ENCODE measurements at places on chromosomes 13 and 19.

DNA sequence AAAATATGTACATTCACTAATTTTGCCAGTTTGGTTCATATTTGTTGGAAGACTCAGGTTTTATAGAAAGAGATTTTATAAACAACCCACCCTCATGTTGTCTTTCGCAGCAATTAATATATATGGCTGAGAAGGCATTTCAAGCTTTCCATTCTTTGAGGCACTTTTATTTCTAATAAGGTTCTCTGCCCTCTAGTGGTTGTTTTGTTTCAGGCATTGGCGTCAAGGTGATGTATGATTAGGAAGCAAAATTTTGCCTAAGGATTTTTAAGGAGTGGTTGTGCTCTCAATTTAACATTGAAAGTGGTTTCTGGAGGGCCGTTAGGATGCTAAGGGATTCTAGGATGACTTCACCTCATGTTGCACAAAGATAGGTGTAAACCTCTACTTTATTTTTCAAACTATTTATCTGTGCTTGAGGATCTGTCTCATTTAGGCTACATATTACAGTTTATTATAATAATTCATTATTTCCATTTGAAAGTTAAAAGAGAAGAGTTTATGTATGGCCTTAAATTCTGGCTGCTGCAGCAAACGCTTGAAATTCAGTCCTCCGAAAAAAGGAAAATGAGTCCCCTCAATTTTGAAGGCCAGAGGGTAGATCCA lies 35.9 kb downstream of the OXGR1 start:
- DNase-seq, result peak; percentile 16

- DNase-seq, result peak; percentile 80
Measured at GRCh38 chr19:35545001-35545854, at the start of gene TMEM147. TMEM147 (plus strand) TSS chr19:35545626; CDS start chr19:35545740, 114 bp downstream.

GRCh38 chr13:94073007-94073744 lies 406.3 kb downstream of the DCT start:
- DNase-seq, result peak; percentile 48

GRCh38 chr19:13770013-13770635 lies 4.1 kb upstream of the C19orf53 start:
- DNase-seq, result no peak

GRCh38 chr13:70473907-70474306 lies 365.7 kb upstream of the KLHL1 start:
- DNase-seq, result no peak

DNA sequence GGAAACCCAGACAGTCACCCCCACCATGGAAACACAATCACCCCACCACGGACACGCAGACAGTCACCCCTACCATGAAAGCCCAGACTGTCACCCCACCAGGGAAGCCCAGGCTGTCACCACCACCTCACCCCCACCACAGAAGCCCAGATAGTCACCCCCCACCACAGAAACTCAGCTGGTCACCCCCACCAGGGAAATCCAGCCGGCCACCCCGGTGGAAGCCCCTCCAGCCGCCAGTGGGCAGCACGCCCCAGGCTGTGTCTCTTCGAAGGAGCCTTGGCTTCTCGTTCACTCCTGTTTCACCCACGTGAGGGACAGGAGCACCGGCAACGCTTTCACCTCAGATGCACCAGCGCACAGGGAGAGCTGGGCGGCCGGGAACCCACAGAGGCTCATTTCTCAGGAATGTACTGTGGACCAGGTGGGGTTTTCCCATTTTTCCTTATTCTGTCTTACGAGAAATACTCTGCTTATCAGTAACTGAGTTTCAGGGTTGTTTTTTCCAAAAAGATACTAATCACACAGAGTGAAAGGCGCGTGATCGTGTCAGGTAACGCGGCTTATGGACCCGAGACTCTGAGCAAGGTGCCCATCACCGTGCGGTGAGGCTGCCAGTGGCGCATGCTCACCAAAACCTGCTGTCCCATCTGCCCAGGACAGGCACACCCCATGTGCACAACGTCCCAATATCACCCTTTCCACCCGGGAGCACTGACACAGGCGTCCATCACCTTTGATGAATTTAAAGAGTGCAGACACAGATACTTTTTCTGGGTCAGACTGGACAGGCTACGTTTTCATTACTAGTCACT lies 28.0 kb downstream of the CARS2 start:
- DNase-seq, result no peak

DNA sequence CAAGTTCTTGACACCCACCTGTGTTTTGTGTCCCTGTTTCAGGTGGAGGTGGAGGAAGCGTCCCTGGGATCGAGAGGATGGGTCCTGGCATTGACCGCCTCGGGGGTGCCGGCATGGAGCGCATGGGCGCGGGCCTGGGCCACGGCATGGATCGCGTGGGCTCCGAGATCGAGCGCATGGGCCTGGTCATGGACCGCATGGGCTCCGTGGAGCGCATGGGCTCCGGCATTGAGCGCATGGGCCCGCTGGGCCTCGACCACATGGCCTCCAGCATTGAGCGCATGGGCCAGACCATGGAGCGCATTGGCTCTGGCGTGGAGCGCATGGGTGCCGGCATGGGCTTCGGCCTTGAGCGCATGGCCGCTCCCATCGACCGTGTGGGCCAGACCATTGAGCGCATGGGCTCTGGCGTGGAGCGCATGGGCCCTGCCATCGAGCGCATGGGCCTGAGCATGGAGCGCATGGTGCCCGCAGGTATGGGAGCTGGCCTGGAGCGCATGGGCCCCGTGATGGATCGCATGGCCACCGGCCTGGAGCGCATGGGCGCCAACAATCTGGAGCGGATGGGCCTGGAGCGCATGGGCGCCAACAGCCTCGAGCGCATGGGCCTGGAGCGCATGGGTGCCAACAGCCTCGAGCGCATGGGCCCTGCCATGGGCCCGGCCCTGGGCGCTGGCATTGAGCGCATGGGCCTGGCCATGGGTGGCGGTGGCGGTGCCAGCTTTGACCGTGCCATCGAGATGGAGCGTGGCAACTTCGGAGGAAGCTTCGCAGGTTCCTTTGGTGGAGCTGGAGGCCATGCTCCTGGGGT lies 16.7 kb downstream of the PRAM1 start:
- DNase-seq, result no peak

- DNase-seq, result no peak
Measured at GRCh38 chr13:51781246-51782022, 22.5 kb downstream of the DHRS12 start.

DNA sequence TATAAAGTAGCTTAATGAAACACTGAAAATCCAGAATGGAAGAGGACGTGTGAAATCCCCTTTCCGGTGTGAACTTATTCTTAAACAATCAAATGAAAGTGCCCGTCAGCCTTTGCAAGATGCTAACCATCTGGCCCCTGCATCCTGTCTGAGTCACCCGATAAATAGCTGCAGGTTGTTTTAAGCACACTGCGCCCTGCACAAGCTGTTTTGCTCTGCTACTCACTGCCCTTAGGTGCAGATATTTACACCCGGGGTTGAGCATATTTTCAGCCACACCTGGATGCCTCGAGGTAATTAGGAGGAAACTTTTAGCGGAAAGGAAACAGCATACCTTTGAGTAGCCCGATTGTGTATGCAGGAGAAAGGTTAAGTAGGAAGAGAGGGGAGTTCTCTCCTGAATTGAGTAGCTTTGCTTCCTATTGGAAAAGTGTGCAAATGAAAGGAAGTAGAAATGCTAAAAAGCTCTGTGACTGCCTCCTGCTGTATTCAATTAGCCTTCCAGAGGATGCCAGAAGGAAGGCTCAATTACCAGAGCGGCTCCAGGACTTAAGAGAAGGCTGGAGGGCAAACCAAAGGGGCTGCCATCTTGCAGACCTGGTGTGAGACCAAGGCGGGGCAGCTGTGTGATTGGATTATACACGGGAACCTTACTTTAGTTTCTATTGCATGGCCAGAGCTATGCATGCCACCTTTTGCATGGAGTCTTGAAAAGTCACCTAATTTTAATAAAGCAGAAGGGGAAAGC lies 42.5 kb downstream of the IRS2 start:
- peak; percentile 11 for DNase-seq

- DNase-seq, result no peak
Measured at GRCh38 chr19:952680-953444, 27.0 kb downstream of the ARID3A start.

DNA sequence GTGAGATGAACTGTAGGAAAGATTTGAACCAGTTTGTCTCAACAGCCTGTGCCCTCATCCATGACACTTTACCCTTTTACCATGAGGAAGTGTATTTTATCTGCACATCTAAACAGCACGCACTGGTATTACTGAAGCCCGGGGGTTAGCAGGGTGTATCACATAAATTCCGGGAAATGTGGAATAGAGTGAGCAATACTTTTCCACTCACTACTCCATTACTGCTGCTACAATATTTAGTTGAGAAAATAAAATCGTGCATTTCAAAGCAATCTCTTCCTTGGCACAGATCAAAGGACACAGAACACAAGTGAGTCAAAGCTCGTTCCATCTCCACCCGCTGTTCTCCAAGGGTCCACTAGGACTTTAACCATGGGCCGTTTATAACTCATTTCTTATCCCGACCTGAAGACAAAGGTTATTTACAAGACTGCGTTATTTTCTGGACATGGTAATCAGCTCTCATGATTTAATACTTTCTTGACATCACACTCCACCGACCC lies 35.2 kb downstream of the STK24 start:
- no peak for DNase-seq

DNA sequence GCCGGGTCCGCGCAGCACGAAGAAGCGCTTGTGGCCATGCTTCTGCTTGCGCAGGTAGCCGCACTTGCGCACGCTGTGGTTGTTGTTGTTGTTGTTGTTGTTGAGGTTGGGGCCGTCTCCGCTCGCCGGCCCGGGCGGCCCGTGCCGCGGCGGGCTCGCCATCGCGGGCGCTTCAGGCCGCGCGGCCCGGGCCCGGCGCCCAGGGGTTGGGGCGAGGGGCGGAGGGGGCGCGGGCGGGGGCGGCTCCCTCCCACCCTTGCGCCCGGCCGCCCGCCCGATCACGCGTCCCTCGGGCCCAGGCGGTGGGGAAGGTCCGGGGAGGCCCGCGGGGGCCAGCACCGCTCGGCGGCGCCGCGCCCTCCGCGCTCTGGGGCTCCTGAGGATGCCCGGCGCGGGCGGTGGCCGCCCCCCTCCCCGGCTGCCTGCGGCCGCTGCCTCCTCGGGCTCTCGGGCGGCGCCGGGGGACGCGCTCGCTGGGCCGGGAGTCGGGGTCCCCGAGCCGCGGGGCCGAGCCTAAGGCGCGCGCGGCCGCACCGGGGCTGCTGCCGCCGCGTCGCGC lies 412 bp downstream of the IRS2 start:
- no peak for DNase-seq

- DNase-seq, result no peak
Measured at GRCh38 chr13:112450118-112450903, 74.2 kb downstream of the SPACA7 start.

DNA sequence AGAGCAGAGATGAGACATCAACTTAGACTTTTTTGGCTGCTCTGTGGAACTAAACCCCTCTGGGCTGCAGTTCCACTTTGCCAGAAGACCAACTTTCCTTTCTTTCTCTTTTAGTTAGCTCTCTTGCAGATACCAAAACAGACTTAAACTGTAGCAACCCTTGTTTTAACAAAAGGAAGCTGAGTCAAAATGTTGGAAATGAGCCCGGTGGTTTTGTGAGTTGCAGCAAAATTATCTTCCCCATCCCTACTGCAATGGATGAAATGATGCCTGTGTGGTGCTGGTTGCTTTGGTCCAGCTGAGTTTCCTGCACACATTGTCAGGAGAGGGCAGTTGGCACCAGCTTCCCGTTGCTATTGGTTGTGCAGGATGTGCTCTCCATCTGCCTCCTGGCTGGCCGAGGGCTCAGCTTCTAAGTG lies 115.3 kb downstream of the LRCH1 start:
- peak; percentile 64 for DNase-seq

GRCh38 chr19:18995804-18996241 lies 37.5 kb downstream of the SUGP2 start:
- DNase-seq, result peak; percentile 68

- no peak for DNase-seq
Measured at GRCh38 chr13:76016799-76017400, 380.8 kb downstream of the LMO7 start.

DNA sequence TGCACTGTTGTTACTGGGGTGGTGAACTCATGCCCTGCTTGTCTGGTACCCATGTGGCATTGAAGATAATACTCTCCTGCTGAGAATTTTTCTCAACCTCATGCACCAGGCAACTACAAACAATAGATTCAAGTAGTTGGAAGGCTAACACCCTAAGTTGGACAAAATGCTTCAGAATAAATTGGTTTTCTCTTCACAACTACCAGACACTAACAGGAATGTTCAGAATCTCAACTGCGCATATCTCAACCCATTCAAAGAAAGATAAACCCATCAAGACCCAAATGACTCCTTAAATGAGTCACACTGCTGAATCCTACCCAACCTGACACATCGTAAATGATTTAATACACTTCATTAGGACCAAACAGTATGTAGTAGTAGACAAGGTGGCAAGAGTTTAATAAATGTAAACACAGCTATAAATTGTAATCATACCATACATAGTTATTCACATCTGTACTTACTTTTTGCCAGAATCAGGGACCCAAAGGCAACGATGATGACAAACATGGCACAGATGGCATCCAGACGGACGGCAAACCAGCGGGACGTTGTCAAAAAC lies 227.4 kb downstream of the ABCC4 start:
- DNase-seq, result no peak

DNA sequence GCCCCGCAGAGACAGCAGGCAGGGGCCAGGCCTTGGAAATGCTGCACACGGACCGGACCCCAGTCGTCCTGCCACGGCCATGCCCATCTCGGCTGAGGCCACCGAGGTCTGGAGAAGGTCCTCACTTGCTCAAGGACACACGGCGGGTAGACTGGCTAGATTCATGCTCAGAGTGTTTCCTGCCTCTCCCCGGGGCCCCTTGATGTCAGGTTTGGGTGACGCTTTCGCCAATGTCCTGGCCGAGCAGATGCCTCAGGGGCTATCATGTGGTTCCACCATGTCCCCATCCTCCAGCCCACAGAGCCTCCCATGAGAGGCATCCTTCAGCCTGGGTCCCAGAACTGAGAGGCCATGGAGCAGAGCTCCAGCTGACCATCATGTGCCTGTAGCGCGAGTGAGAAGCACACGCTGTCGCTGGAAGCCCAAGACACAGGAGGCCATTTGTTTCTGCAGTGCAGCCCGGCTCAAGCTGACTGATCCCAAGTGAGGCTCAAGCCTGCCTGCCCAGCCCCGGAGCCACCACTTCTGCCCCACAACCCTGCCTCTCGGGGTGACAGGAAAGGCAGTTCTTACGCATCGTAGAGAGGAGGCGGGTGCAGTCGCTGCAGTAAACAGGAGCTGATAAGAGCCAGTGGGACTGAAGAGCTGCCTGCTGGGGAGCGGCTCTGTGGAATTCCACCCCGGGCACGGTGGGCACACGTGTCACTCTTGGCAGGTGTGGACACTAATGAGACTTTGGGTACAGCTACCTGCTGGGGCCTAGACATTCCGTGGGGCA lies 53.9 kb upstream of the GAS6 start:
- no peak for DNase-seq

DNA sequence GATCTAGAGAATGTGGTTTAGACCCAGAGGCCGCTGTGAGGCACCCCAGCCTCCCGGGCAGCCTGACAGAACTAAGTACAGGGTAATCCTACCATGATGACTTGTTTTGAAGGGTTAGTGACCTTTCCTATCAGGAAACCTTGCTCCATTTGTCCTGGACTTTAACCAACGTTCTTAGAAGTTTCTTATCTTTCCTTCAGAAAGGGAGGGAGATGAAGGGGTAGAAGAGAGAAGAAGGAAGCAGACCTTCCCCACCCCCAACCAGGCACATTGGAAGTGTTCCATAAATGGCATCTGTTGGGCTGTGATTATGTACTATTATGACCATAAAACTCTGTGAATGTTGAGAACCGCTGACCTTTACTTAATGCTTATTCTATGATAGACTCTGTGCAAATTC lies 184.2 kb downstream of the OXGR1 start:
- DNase-seq, result no peak

All from amniotic stem cell (primary cell).